ENCODE measurements at places on chromosomes 11 and 22.

DNA sequence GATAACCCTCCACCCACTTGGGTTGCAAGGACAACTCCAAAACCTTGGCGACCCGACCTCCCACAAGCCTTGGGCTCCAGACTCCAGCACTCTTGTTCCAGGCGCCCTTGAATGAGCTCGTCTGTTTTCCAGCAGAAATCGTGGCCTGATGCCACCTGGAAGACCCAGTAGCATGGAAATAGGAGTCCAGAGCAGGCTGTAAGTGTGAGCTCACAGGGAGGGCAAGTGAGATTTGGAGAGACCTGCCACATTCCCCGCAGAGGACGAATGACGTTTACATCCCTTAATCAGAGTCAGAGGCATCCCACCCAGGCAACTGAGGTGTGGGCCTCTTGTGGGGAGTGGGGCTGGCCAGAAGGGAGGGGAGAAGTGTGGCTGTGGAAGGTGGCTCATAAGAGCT is 71.9 kb downstream of the LDLRAD3 start:
- DNase-seq: no peak

- DNase-seq: no peak
Observed at GRCh38 chr11:128467610-128468041, 119.7 kb downstream of the ETS1 start.

- no peak for DNase-seq
Observed at GRCh38 chr11:32334822-32335221, 100.5 kb downstream of the WT1 start.

GRCh38 chr11:68749229-68750123 is 1.8 kb downstream of the TESMIN start:
- no peak for DNase-seq

- DNase-seq: no peak
Observed at GRCh38 chr11:122931510-122931909, 49.0 kb downstream of the JHY start.

DNA sequence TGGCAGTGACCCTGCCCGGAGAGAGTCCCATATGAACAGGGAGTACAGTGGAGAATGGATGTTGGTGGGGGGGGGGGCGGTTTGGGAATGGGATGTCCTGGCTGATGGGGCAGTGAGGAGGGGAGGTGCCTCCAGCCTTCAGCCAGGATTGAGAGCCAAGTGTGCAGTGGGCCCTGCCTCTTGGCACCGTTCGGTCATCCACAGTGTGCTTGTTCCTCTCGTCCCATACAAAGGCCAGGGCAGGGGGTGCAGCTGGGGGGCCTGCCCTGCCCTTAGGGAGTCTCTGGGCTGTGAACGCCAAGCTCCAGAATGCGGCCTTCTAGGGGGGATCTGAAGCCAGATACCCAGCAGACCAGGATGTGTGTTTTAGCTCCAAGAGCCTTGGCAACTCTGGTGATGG is 34.0 kb downstream of the KCNC1 start:
- no peak for DNase-seq

- DNase-seq: no peak
Observed at GRCh38 chr22:46007848-46008261, 30.9 kb upstream of the WNT7B start.

DNA sequence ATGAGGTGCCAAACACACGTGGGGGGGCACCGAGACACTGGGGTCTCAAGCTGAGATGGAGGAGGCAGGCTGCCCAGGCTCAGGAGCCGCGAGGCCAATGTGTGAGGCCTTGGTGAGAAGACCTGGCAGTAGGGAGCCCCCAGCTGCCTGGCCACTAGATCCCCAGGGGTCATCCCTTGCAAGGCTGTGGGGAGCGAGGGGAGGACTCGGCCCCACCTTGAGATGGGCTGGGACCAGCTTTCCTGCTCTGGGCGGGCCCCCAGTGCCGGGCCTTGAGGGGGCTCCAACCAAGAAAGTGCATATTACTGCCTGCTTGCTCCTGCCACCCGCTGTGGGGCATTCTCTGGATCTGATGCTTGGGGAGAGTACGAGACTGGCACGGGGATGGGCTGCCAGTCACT is 107.0 kb downstream of the CTTN start:
- no peak for DNase-seq

- DNase-seq: no peak
Observed at GRCh38 chr11:34476849-34477248, 36.7 kb downstream of the ELF5 start.

DNA sequence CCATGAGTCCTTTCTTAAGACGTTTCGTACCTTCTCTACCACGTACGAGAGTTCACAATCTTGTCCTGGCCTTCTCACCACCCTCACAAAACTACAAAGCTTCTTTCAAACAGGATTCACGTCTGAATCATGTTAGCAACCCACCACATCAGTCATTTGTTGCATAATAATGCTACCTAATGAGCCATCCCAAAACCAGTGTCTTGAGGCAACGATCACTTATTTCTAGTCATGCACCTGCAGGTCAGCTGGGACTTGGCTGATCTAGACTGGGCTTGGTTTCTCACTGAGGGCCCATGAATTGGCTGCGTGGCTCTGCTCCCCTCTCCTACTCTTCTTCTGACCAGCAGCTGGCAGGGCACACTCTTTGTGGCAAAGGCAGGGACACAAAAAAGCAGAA is 28.3 kb downstream of the LARGE1 start:
- DNase-seq: no peak

DNA sequence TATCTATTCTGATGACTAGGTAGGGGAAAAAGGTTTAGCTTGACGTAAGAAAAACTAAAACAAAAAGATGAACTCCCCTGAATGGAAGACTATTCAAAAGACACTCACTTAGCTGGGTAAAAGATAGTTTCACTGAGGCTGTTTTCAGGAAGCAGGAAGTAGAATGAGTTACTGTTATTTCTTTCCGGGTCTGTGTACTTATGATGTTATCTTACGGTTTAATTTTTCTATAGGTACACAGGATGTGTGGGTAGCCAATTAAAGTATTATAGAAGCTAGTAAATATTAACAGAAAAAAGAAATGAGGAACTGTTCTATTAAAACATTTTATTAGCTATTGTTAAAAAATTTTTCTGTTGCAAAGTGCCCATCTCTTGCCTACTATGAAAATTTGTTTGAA is 45.8 kb upstream of the MMP7 start:
- no peak for DNase-seq

- DNase-seq: no peak
Observed at GRCh38 chr22:39806109-39806508, 87.5 kb downstream of the ENTHD1 start.

- DNase-seq: no peak
Observed at GRCh38 chr22:49535527-49536125, 292.0 kb downstream of the BRD1 start.

GRCh38 chr11:76240161-76240540 is 33.8 kb upstream of the WNT11 start:
- DNase-seq: no peak

DNA sequence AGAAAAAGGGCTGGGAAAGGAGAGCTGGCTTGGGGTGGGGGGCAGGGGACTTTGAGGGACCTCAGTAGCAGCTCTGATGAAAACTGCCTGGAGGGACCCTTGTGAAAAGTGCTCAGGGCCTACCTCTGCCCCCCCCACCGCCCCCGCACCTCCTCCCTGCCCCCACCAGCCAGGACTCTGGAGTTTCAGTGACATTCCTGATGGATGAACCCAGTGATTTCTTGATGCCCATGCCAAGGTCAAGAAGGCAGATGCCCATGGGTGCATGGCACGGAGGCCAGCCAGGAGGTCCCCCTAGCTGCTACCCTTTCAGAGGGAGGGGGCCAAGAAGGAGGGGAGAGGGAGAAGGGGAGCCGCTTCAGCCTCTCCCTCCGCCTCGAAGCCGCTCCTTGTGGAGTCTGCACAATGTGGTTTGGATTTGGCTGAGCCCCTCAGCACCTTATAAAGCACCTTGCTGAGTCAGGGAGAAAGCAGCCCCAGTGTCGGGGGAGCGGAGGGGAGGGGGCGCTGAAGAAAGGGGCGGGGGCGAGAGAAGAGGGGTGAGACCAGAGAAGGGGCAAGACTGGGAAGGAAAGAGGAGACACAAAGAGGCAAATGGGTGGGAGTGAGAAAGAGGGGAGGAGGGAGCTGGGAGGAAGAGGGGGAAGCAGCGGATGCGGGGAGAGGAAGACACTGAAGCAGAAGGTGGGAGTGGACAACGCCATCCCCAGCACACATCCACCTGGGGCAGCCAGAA is 2.1 kb upstream of the CLCF1 start:
- DNase-seq: no peak

DNA sequence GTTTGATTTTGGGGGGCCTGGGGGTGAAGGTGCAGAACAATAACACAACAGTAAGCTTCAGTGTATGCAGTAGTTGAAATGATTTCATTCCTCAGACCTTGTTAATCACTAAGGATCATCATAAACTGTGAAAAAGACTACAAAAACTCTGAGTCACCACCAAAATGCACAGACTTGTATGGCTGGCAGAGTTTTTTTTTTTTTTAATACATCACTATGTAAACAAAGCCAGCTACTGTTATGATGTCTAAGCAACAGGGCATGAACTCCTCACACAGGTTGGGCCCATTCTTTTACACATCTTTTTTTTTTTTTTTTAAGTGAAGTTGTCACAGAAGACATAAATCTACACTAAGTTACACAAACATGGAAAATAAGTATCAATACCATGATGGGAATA is 311.9 kb downstream of the GUCY1A2 start:
- no peak for DNase-seq

DNA sequence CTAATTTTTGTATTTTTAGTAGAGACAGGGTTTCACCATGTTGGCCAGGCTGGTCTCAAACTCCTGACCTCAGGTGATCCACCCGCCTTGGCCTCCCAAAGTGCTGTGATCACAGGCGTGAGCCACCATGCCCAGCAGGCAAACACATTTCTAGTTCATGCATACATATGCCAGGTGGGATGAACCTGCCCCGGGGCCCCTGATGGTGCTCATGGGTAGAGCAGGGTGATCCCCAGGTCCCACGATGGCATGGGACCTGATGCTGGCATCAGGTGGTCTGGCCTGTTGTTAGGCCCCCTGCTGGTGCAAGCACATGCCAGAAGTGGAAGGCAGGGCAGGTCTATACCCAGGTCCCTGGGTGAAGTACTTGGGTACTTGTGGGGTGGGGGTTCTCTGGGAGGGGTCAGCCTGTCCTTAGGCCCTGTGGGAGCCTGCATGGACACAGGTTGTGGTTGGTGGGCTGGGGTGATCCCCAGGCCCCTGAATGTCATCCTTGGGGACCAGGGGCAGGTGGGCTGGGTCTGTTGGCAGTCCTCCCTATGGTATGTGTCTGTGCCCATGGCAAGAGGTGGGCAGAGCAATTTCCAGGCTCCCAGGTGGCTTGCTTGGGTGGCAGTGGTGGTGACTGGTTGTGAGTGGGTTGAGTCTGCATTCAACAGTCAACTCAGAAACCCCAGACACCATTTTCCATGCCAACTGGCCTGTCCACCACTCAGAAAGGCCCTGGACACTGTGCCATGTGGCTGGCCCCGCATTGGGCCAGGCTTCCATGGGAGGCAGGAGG is 9.6 kb upstream of the RGL4 start:
- DNase-seq: no peak

DNA sequence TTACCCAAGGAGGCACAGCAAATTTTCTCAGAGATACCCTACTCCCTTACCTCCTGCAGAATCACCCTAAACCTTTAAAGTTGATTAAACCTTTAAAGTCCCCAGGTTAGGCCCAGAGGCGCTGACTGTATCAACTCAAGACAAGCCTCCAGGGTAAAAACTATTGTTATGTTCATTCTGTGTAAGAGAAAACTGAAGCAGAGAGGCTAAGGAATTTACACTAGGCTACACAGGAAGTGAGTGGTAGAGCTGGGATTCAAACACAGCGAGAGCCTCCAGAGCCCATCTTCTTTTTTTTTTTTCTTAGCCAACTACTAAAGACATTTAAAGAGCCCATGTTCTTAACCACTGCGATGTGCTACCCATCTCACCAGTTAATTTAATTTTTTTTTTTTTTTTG is 56.3 kb upstream of the GRK3 start:
- DNase-seq: no peak

GRCh38 chr11:119975561-119976152 is 162.3 kb downstream of the TRIM29 start:
- DNase-seq: no peak

DNA sequence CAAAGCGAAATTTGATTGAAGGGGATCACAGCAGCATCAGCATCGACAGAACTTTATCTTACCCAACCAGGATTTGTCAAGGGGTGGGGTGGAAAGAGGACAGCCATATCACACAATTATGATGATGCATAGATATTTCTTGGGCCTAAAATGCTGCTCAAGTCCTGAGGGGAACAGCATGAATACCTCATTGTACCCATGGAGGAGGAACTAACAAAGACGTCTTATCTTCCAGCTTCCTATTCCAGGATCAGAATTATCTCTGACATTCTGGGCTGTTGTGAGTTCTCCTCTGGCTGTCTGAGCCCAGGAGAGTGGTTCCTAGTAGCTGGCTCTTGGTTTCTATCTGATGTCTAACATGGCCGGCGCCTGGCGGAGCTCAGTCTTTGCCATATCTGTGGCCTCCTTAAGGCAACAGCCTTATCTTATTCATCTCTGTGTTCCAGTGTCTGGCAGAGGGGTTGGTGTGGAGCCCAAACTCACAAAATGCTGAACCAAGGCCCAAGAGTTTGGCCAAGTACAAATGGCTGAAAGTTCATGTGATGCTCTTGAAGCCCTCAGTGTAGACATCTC is 68.2 kb upstream of the TIMP3 start:
- no peak for DNase-seq

- no peak for DNase-seq
Observed at GRCh38 chr11:83835423-83835822, 549.3 kb upstream of the CCDC90B start.

DNA sequence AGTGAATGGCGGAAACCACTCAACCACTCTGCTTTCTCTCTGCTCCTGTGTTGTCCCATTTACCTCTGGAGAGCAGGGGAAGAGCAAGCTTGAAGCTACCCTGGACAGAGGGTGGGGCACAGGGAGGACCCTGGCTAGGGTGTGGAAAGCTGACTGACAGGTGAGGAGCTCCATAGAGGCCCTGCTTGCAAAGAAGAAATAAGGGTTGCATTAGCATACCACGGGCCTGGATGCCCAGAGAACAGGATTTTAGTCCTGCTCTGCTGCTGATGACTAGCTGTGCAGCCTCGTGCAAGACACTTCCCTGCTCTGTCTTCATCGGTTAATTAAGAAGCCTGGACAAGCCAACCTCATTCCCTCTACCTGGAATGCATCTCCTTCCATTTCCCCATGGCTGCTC is 135.0 kb downstream of the BUD13 start:
- DNase-seq: no peak

All from stimulated activated CD4-positive, alpha-beta T cell treated with anti-CD3 and anti-CD28 coated beads, Interleukin-1b, Interleukin-23, amount 100 ng/mL, for 1 hour (primary cell).